Activated naive CD4-positive, alpha-beta T cell (primary cell): ENCODE measurements at places on chromosomes 16 and 17.

DNA sequence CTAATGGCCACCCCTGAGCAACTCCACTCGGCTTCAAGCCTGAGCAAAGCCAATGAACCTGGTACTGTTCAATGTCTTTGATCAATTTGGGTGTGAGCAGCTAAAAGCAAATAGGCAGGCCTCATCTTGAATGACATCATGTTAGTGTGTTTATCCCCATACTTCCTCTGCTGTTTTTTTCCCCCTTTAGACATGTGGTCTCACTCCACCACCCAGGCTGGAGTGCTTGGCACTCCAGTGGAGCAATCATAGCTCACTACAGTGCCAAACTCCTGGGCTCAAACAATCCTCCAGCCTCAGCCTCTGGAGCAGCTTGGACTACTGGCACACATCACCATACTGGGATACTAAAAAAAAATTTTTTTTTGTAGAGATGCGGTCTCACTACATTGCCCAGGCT is 75.4 kb downstream of the ARHGAP17 start:
- DNase-seq, result no peak

DNA sequence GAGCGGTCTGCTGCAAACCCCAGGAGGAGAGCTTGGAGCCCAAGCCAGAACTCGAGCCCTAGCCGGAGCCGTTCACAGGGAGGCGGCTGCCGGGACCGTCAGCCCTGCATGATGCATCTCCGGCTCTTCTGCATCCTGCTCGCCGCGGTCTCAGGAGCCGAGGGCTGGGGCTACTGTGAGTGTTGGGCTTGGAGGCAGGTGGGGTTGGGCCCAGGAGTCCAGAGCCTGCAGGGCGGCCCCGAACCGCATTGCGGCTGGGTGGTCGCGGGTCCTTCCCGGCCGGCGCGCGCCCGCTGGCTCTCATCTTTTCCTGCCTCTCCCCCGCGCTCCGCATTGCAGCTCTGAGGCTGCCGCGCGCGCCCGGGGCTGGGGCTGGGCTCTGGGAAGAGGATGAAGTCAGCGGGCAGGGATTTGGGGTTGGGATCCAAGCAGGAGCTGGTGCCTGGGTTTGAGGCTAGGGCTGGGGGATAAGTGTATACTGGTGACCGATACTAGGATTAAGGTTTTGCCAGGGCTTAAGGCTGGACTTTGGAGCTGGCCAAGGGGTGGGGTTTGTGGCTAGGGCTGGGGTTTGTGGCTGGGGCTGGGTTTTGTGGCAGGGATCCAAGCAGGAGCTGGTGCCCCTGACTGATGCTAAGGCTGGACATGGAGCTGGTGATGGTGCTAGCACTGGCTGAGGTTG is 532 bp downstream of the CNTNAP1 start:
- DNase-seq, result no peak

- no peak for DNase-seq
Measured at GRCh38 chr17:2485543-2485942, 26.1 kb downstream of the METTL16 start.

DNA sequence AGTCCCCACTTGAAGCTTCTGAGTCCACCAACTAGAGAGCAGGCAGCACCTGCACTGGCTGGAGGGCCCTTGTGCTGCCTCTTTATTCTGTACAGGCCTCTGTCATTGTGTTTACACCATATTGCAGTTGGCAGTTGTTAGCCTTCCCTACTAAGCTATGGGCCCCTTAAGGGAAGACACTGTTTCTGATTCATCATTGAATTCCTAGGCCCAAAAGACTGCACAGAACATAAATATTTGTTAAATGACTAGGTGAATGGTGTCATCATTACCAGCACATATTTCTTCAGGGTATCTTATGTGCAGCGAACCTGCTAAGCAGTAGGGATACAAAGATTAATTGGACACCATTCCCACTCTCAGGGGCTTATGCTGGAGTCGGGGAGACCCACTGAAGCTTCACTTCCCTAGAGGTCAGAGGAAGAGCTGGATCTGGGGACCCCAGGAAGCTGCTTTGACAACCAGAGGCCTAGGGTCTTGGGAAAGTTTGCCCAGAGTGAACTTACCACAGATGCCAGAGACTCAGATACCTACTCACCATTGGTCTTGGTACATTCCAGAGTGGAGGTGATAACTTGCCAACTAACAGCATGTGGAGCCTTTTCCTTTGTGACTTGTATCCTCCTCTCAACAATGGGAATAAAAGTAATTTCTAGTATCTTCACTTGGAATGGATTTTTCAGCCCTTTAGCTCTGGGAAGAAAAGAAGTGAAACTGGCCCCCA is 28.7 kb upstream of the DDX52 start:
- DNase-seq, result no peak

DNA sequence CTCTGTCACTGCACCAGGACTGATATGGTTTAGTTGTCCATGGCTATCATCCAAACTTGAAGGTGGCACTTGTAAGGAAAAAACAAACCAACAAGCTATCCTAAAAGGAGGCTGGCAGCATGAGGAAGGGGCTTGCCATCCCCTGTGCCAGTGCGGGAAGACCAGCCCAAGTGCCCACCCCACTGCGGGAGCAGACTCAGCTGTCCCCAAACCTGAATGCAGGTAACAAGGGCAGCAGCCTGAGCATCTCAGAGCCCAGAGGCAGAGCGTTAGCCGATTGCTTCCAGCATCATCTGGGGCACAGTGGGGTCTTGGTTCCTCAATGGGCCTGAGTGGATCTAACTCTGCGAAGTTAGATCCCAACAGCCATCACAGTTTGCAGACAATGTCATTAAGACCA is 29.2 kb upstream of the C16orf78 start:
- no peak for DNase-seq

DNA sequence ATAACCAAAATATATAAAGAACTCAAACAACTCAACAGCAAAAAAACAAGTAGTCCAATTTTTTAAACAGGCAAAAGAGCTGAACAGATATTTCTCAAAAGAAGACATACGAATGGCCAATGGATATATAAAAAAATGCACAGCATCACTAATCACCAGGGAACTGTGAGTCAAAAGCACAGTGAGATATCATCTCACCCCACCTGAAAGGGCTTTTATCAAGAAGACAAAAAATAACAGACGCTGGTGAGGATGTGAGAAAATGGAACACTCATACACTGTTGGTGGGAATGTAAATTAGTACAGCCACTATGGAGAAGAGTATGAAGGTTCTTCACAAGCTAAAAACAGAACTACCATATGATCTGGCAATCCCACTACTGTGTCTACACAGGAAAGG is 7.4 kb downstream of the XYLT1 start:
- no peak for DNase-seq

DNA sequence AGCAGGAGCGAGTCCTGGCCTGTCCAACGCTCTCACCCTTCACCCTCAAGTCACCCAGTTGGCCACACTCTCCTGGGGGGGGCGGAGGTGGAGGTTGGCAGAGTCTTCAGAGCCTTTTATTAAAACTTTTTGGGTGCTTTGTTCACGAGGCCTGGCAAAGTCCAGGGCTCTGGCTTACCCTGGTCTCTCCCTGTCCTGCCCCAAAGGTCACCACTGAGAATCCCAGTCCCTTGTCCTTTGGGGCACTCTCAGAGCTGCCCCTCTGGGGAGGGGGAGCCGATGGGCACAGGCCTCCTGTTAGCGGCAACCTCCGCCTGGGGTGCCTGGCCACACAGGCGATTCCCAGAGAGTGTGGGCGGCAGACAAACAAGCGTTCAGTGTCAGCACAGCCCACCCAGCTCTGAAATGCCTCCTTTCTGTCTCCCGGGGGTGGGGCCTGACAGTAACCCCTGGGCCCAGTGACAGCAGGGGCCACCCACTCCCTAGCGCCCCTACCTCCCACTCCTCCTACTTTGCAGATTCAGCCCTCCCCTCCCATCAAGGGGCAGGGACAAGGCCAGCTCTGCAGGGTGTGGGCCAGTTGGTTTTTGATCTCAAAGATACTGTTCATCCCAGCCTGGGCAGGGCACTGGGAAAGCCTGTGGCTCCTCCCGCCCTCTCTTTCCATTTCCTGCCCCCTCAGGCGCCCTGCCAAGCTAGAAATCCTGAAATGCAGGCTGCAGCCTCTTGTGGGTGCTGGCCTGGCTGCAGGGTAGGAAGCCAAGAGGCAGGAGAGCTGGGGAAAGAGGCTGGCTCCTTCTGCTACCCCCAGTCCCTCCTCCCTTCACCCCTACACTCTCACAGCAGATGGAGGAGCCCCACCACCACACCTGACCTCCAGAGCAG is 36.6 kb upstream of the EMP2 start:
- no peak for DNase-seq
